ENCODE measurements at places on chromosomes 2 and 18.

DNA sequence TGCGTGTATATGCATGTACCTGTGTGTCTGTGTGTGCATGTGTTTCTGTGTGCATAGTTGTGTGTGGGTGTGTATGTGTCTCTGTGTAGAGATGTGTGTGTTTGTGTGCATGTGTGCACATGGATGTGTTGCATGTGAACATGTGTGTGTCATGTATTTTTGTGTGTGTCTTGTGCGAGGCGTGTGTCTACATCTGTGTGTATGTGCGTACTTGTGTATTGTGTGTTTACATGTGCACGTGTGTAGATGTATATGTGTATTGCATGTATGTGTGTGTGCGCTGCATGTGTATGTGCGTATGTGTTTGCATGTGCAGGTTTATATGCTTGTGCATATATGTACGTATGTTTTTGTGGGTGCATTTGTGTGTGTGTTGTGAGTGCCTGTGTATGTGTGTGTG is 735.2 kb downstream of the GALR1 start:
- DNase-seq, result no peak

- DNase-seq, result no peak
Measured at GRCh38 chr2:234580686-234581085, 83.8 kb upstream of the ARL4C start.

DNA sequence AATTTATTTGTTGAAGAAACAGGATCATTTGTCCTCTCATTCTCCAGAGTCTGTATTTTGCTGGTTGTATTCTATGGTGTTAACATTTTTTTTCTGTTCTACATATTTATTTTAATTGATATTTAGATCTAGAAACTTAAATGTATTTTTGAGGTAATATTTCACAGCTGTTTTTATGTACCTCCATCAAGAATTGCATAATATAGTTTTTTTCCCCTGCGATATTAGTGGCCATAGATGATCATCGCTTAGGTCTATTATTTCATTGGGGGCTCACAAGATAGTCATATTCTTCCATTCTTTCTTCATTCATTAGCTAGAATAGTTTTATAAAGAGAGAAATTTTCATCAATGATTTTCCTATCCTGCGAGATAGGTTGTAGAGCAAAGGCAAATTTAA is 89.3 kb downstream of the PARD3B start:
- no peak for DNase-seq

DNA sequence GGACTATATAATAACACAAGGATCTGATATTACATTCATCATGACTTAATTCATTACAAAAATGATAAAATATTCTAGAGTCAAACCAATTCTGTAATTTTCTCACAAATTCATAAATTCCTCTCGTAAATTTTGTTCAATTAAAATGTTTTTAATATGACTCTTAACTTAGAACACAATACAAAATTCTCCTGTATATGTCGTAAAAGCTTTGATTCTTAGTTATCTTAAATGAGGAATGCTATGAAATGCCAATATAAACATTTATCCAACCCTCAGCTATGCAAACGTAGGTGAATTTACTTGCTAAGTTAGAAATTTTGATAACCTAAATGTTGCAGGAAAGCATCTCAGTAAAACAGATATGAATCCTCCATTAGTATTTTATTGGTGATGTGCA is 28.9 kb downstream of the ARHGAP15 start:
- no peak for DNase-seq

DNA sequence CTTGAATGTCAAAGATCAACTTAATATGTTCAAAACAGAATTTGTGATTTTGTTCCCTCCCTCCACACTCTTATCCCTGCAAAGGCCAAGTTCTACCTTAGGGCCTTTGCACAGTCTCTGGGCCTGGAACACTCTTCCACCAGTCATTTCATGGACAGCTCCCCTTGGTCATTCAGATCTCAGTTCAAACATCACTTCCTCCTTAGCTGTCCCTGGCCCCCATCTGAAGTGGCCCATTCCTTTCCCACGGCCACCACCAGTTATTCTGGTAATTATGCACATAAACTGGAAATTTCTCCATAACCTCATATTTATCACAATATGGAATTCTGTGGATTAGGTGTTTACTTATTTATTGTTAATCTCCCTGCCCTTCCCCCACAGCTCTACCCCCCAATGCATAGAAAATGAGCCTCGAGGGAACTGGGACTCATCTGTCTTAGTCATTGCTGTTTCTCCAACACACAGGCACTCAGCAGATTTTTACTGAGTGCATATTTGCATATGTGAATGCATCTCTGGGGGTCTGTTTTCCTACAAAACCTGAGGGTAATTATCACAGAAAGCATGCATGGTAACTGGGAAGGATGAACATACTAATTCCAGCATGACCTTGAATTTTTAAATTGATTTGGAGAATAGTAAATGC is 35.5 kb upstream of the SPTBN1 start:
- no peak for DNase-seq

- no peak for DNase-seq
Measured at GRCh38 chr18:79458917-79459803, 63.4 kb downstream of the NFATC1 start.

GRCh38 chr2:96386470-96386869 is 50.9 kb downstream of the NCAPH start:
- DNase-seq, result no peak

DNA sequence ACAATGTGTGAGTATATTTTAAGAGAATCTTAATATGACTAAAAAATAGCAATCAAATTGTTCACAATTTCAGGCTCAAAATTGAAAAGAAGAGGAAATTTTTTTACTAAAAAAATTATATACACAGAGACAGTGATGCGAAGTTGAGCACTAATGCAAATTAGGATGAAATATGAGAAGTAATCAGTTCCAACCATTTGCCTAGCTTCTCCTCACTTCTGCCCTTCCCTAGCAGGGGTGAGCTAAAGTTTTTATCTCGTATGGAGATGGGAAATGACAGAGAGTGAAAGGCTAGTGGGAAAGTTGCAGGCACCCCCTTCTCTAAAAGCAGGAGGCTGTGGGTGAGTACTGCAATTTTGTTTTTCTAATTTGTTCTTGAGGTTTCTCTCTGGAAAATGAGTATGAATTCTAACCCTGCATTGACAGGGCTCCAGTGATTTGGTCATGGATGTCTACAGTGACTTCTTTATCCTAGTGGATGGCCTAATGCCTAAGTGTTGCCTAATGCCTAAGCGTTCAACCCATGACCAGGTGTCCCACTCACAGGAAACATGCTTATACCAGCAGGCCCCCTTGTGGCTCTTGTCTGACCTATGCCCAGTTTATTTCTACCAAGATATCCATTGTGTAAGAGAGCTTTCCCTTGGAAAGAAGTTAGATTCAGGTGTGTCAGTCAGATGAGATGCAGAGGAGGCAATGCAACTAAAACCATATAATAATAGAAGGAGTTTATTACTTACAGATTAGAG is 78.0 kb upstream of the HNMT start:
- DNase-seq, result no peak

GRCh38 chr18:830315-830901 is 18.4 kb upstream of the YES1 start:
- DNase-seq, result no peak

GRCh38 chr2:198326431-198326830 is 522.0 kb downstream of the PLCL1 start:
- DNase-seq, result no peak

DNA sequence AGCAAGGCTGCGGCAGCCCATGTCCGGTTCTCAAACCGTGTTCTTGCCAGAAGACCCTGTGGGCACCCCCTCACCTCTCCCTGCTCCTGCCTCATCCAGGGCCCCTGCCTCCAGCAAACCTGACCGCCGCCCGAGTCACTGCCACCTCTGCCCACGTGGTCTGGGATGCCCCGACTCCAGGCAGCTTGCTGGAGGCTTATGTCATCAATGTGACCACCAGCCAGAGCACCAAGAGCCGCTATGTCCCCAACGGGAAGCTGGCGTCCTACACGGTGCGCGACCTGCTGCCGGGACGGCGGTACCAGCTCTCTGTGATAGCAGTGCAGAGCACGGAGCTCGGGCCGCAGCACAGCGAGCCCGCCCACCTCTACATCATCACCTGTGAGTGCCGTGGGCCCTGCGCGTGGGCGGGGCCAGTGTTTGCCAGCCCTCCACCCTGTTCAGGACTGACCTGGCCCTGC is 32.2 kb downstream of the MTERF4 start:
- DNase-seq, result no peak

GRCh38 chr2:167756446-167756845 is 490.9 kb downstream of the STK39 start:
- no peak for DNase-seq

- no peak for DNase-seq
Measured at GRCh38 chr2:208466151-208466919, 59.7 kb downstream of the PTH2R start.

DNA sequence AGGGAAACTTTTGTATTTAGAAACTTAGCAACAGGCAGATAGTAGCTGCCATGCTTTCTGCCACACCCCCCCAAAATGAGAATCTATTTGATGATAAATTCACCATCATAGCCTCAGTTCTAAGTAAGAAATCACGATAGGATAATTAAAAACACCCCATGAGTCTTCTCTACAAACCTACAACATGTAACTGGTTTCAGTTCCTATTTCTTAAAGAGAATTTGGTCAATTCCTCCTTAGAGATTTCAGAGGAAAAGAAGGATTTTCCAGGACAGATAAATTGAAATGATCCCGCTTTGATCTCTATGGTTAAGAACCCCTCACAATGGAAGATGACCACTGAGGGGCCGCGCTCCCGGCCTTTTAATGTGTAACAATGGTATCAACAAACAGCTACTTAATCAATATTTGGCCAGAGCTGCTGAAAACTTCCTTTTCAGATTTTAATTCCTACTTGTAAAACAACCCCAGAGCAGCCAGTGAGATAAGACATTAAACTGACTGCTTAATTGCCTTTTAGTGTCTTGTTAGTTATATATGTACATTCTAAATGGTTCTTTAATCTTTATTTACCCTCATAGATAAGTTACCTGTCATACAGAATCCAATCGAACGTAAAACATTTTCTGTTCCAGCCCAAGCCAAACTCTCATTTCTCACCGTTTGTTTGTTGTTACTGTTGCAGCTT is 10.1 kb downstream of the PAX3 start:
- DNase-seq, result no peak

GRCh38 chr2:78431241-78431640 is 594.3 kb upstream of the REG3G start:
- no peak for DNase-seq

DNA sequence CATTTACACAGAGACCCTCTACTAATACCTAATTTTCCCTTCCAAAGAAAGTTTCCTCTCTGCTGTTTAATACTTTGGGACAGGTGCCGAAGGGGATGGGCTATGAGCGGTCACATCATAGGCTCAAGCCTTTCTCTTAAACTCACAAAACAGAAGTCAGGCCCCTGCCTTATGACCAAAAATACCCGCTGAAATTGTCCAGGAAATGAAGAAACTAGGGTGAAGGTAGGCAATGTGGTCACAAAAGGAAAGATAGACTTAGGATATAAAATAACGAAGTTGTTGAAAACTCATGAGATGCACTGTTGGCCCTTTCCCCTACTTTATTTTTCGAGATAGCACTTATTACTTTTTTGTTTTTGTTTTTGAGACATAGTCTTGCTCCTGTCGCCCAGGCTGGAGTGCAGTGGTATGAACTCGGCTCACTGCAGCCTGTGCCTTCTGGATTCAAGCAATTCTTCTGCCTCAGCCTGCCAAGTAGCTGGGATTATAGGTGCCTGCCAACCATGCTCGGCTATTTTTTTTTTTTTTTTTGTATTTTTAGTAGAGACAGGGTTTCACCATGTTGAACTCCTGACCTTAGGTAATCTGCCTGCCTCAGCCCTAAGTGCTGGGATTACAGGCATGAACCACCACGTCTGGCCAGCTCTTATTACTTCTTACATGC is 16.3 kb downstream of the SLC8A1 start:
- no peak for DNase-seq

DNA sequence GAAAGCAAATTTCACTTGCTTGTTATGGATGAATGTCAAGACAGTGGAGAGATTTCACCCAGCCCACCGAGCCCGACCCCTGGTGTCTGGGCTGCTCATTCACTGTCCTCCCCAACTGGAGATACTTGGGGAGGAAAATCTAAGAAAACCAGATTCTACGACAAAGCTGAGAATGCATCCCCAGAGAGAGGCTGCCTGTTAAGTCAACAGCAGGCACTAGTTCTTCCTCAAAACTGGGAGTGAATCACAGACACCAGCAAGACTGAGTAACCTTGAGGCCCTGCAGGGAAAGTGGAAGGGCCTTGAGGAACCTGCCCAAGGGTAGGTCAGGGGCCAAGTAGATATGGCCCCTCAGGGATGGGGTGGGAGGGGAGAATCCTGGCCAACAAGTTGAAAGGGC is 34.2 kb upstream of the MLPH start:
- no peak for DNase-seq

- no peak for DNase-seq
Measured at GRCh38 chr2:113977660-113978523, 88.0 kb downstream of the ACTR3 start.

DNA sequence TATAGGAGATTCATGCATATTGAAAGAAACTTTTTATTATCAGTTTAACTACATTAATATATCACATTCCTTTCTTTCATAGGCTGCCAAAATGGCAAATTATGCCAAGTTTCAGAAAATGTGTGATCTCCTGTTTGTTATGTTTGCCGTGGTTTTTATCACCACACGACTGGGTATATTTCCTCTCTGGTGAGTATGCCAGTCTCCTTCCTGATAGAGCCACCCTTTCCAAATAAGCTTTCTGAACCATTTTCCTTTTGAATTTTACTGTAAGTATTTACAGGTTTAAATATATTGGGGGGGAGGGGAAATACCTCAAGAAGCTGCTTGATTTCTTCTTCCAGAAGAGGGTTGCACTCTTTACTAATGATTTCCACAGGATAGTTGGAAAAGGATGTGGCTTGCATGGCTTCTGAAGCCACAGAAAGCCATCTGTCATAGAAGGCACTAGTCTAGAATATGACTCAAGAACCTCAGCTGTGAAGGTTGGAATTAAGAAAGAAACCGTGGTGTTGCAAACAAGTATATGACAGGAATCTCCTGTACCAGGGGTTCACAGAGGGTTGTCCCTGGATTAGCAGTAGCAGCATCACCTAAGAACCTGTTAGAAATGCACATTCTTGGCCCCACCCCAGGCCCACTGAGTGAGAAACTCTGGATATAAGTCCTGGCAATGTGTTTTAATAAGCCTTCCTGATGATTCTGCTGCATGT is 84.5 kb upstream of the NOSTRIN start:
- DNase-seq, result no peak

- DNase-seq, result peak; percentile 43
Measured at GRCh38 chr2:46239847-46240181, 57.4 kb upstream of the EPAS1 start.

- no peak for DNase-seq
Measured at GRCh38 chr18:56962322-56962721, 184.6 kb upstream of the BOD1L2 start.

DNA sequence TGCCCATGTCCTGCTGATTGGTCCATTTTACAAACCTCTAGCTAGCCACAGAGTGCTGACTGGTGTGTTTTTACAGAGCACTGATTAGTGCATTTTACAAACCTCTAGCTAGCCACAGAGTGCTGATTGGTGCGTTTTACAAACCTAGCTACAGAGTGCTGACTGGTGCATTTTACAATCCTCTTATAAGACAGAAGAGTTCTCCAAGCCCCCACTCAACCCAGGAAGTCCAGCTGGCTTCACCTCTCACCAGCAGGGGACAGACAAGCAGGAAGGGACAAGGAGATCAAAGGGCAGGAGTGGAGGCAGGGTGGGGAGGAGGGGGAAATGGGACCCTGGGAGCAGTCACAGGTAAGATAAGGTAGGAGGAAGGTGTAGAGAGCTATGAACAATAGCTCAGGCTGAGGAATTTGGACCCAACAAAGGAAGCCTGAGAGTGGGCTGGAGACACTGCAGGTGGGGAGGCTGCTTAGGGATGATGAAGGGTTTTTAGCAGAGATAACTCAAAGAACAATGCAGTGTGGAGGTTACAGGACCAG is 37.1 kb downstream of the SH2D6 start:
- DNase-seq, result no peak

Data from activated CD4-positive, alpha-beta T cell treated with anti-CD3 and anti-CD28 coated beads for 24 hours (primary cell).